ENCODE measurements at places on chromosomes 6 and 20. TPM values are rescaled to one million over a fixed set of nuclear protein-coding genes. Genes with fewer than 3 reads are reported as not detected.

DNA sequence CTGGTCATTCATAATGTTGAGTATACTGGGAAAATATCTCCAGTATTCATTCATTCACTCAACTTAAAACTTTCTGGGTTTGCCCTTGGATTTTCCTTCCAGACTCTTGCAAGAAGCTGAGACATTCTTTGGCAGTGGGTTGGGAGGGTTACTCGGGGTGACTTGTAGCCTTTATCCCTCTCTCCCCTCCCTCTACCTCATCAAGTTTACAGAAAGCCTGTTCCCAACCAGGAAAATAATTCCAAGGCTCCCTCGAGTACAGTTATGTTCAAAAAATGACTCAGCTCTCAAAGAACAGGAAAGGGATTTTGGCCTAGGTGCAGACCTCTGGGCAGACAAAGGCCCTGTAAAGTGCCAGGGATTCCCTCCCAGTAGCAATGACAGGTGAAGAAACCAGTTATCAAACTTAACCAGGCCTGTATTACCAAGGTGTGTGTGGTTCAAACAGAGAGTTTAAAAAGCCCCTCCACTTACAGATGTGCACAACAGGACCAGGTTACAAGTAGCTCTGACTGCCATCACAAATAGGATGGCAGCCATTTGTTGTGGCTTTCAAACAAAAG is 22.2 kb downstream of the FKBP1A start:
- no peak for DNase-seq
- no peaks in the 10 kb centered on the region for H3K27me3 ChIP-seq
- H3K36me3 ChIP-seq, result peaks cover 4% of the 10 kb centered on the region

DNA sequence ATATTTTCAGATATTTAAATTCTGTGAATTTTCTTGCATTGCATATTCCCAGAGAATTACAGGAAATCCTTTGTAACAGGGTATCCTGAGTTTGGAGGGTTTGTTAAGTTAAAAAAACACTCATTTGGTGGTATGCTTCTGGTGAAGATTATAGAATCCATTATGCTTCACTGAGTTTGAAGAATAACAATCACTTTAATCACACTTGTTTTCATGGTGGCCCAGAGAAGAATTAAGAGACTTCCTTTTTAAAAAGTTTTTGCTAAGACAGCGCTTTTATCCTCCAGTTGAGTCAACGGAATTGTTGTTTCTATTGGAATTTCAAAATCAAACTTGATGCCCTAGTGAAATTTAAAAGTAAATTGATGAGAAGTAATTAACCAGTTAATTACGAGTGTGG is 17.4 kb downstream of the PLEKHG1 start:
- no peak overlapping the region for H3K4me3 ChIP-seq
- no peak for DNase-seq
- no peaks in the 10 kb centered on the region for H3K27me3 ChIP-seq
- H3K4me1 ChIP-seq, result peaks cover 6% of the 10 kb centered on the region

DNA sequence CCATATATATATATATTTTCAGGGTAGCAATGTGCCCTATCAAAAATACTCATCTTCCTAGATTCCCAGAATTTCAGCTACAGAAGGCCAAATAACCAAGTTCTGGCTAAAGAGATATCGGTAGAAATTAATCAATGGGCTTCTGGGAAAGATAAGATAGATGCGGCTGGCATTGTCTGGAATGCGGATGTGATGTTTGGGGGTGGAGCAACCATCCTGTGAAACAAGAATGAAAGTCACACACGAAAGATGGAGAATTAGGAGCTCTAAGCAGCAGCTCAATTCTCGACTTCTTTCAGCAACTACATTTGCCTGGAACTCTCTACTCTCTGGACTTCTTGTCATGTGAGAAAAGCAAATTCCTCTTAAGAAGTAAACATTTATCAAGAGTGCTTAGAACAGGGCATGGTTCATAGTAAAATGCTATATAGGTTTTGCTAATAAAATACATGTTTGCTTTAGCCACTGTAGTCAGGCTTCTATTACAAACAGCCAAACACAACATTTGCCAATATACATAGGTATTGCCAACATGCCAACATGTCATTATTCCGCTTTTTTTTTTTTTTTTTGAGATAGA is 90.8 kb downstream of the CLIC5 start:
- no peak for DNase-seq
- H3K36me3 ChIP-seq, result peaks cover 4% of the 10 kb centered on the region
- H3K4me3 ChIP-seq, result no peak overlapping the region
- no peak overlapping the region for H3K27ac ChIP-seq

DNA sequence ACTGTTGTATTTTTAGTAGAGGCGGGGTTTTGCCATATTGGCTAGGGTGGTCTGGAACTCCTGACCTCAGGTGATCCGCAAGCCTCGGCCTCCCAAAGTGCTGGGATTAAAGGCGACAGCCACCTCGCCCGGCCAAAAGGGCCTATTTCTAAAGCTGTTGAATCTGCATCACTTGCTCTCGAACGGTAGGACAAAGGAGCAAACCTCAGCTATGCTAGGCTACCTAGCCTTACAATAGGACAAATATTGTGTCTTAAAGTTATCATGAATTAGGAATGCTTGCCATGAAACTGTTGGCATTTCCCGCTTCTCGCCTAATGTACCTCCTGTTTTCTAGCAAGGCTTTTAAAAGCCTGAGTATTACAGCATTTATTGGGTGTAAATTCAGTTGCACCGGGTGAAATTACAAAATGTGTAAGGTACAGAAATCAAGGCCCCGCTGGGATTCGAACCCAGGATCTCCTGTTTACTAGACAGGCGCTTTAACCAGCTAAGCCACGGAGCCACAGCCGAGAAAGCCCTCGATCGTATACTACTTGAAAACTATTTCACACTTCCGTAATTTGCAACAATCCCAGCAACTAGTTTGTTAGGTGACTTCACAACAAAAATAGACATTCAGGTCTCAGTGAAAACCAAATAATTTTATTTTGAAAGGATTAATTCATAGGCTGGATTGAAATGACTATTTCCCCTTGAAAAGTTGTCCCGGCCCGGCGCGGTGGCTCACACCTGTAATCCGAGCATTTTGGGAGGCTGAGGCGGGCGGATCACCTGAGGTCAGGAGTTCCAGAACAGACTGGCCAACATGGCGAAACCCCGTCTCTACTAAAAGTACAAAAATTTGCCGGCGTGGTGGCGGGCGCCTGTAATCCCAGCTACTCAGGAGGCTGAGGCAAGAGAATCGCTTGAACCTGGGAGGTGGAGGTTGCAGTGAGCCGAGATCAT is 211.6 kb upstream of the ZNF184 start:
- no peaks in the 10 kb centered on the region for H3K36me3 ChIP-seq
- no peak overlapping the region for H3K4me3 ChIP-seq
- DNase-seq, result peak; percentile 42
- no peak overlapping the region for H3K27ac ChIP-seq
- peaks cover 50% of the 10 kb centered on the region for H3K27me3 ChIP-seq

GRCh38 chr6:74602206-74602605 is 603.6 kb downstream of the COL12A1 start:
- H3K4me1 ChIP-seq, result no peaks in the 10 kb centered on the region
- H3K27ac ChIP-seq, result no peak overlapping the region
- no peak overlapping the region for H3K4me3 ChIP-seq

DNA sequence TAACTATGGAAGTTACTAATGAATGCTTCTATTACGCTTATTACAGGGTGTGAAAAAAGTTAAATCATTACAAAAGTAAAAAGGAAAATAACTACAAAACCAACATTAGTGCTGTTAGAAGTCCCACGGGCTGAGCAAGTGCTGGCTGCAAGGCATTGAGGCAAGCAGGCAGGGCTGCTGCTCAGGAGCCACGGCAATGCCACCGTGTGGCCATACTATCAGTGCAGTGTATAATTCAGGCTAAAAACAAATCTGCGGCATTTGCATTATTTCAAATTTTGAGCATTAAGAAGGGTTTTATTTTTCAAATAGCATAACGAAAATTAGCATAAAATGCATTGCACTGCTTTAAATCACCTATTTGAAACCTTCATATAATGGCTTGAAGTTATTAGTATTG is 17.1 kb downstream of the IFNGR1 start:
- H3K27ac ChIP-seq, result no peak overlapping the region
- H3K27me3 ChIP-seq, result no peaks in the 10 kb centered on the region
- H3K36me3 ChIP-seq, result peaks cover 17% of the 10 kb centered on the region
- no peak for DNase-seq
- no peak overlapping the region for H3K4me3 ChIP-seq
- no peaks in the 10 kb centered on the region for H3K4me1 ChIP-seq

DNA sequence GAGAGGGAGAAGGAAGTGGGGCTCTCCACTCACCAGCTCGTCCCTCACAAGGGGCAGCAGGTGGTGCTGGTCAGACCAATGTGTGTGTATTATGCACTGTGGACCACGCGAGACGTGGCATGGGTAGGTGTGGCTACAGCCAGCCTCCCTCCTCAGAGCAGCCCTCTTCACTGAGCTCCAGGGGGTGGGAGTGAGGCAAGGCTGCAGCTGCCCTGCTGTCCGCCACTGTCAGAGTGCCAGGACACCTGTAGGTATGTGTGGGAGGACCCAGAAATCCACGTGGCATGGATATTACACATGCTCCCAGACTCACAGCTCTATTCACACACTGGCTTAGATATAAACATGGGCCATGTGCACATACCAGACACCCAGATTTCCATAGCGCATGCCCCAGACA is 90.3 kb downstream of the VEGFA start:
- no peak overlapping the region for H3K4me3 ChIP-seq
- H3K27me3 ChIP-seq, result no peaks in the 10 kb centered on the region
- no peaks in the 10 kb centered on the region for H3K4me1 ChIP-seq
- DNase-seq, result no peak
- H3K27ac ChIP-seq, result no peak overlapping the region
- no peaks in the 10 kb centered on the region for H3K36me3 ChIP-seq

GRCh38 chr6:90173262-90173925 is 123.2 kb downstream of the BACH2 start:
- H3K4me1 ChIP-seq, result no peaks in the 10 kb centered on the region
- H3K36me3 ChIP-seq, result no peaks in the 10 kb centered on the region
- H3K27ac ChIP-seq, result no peak overlapping the region
- no peaks in the 10 kb centered on the region for H3K27me3 ChIP-seq

DNA sequence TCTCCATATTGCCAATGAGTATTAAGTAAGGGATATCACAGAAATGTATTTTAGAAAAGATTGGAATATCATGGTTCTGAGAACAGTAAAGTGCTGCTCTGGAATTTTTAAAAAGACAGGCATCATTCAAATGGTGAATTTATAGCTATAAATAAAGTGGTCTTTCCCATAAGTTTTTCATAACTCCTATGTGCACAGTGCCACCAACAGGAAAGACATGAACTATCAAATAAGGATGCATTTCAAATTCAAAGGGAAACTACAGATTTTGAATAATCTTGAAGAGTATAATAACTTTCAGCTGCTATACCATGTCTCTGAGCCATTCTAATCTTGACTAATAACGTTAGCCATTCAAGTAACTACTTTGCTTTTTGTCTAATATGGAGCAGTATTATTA is 456.8 kb upstream of the GJE1 start:
- no peaks in the 10 kb centered on the region for H3K4me1 ChIP-seq
- no peak overlapping the region for H3K27ac ChIP-seq
- no peaks in the 10 kb centered on the region for H3K27me3 ChIP-seq
- no peaks in the 10 kb centered on the region for H3K36me3 ChIP-seq

- H3K4me1 ChIP-seq, result no peaks in the 10 kb centered on the region
- no peak overlapping the region for H3K4me3 ChIP-seq
Observed at GRCh38 chr6:46628498-46628897, 24.1 kb downstream of the CYP39A1 start.

DNA sequence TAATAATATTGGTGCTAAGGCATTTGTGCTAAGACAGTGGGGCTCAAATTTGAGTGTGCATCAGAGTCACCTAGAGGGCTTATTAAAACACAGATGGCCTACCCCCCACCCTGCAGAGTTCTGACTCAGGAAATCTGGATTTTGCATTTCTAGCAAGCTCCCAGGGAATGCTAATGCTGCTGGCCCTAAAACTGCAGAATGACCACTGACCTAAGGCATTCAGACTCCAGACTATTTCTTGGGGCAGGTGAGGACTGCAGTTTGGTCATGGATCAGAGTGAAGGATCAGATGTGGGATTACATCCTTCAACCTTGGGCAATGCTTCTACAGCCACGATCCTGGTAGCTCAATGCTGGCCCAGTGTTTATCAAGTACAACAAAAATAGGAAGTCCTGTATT is 610.1 kb upstream of the FLRT3 start:
- H3K27me3 ChIP-seq, result no peaks in the 10 kb centered on the region
- H3K4me3 ChIP-seq, result no peak overlapping the region
- H3K36me3 ChIP-seq, result no peaks in the 10 kb centered on the region
- H3K27ac ChIP-seq, result no peak overlapping the region
- no peak for DNase-seq

DNA sequence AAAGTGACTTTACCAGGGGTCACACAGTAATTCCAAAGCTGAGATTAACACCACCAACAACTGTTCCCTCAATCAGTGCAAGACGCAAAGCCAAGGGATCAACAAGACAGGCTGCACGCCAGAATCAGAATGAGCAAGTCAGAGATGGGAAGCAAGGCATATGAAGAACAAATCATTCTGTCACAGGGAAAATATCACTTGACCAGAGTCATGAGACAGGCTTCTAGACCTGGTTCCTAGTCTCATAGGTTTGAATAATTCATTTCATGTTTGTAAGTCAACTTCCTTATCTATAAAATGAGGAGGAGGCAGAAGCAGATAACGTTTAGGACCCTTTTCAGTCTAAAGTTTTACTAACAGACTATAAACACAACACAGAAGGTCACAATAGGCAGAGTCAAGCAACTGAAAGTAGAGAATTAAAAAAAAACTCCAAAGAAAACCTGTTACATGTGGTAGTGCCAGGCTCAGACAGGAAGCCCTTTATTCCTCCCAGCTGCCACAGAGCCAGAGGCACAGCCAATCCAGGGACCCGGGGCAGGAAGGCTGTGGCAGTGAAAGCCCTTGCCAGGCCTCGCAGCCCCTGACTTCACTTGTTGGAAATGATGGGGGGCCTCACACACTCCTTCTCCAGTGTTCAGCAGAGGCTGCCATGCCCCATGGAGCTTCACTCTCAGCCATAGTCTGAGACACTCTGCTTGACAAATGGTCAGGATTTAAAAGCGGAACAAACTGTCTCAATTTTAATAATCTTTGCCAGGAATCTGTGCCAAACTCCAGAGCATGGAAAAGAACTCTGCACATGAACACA is 29.2 kb upstream of the DST start:
- H3K27ac ChIP-seq, result peak overlapping the region; percentile 90
- no peaks in the 10 kb centered on the region for H3K27me3 ChIP-seq
- peak; percentile 84 for DNase-seq
- no peak overlapping the region for H3K4me3 ChIP-seq

PSMB9 gene
- 221 TPM for polyA plus RNA-seq

TRIM15 gene
- 122 TPM for polyA plus RNA-seq

SIRPB1 gene
- not detected for polyA plus RNA-seq

GNAS-AS1 gene
- polyA plus RNA-seq, result 0.37 TPM

TP53INP2 gene
- polyA plus RNA-seq, result 10.2 TPM

HLA-DRB1 gene
- polyA plus RNA-seq, result 45.4 TPM

GUCA1A gene
- polyA plus RNA-seq, result not detected

POPDC3 gene
- polyA plus RNA-seq, result 0.21 TPM

CHMP4B gene
- polyA plus RNA-seq, result 199 TPM

CLIC5 gene
- polyA plus RNA-seq, result 24.0 TPM

ZSCAN31 gene
- 1.3 TPM for polyA plus RNA-seq

ADISSP gene
- 18.0 TPM for polyA plus RNA-seq
